ENCODE measurements at places on chromosomes 4 and X. TPM values are rescaled to one million over a fixed set of nuclear protein-coding genes. Genes with fewer than 3 reads are reported as not detected.

DNA sequence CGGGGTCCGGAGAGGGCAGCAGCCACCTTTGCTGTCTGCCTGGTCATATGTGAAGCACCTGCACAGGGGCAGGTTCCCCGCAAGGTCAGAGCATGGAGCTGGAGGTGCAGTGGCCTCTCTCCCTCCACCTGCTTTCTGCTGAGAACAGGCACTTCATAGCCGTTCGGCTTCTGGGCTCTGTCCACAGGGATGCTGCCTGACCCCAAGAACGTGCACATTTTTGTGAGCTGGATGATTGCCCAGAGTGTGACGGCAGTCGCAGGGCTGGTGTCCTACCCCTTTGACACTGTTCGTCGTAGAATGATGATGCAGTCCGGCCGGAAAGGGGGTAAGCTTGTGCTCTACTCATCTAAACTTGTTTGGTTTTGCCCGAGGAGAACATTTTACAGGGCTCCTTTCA is 2.5 kb downstream of the SLC25A4 start:
- ATAC-seq: no peak

DNA sequence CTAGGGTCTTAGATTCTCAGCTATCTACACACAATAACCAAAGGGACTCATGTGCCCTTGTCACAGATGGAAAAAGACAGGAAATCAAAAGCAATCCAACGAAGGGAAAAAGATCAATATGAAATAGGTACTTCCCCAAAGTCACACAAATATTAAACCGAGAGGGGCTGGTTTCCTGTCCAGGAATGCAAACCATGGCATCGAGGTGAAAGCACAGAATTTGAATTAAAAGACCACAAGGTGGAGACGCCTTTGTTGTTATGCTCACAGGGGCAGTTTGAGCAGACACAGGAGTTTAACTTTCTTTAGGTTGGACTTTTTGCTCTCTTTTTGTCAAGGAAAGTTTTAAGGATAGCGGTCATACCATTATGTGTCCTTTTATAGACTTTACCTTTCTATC is 14.3 kb downstream of the H2BW1 start:
- ATAC-seq: no peak

ZBED1 gene
- 27.4 TPM for total RNA-seq

NOX1 gene
- not detected for total RNA-seq

DNA sequence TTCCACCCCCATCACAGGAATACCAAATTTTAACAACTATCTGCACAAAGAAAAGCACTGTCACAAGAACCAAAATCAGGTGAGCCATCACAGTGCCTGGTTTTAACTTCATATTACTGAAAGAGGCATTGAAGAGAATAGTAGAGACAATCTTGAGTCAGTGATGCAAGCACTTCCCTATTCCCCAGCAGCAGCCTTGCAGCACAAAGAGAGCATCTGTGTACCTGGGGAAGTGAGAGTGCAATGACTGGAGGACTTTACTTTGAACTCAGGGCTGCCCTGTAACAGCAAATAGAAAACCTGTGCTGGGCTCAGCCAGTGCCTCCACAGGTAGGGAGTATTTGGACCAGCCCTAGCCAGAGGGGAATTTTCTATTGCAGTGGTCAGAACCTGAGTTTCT is 361.8 kb downstream of the TEX13C start:
- ATAC-seq: no peak

- no peak for ATAC-seq
Measured at GRCh38 chrX:136387951-136388502, 87.3 kb downstream of the ADGRG4 start.

DNA sequence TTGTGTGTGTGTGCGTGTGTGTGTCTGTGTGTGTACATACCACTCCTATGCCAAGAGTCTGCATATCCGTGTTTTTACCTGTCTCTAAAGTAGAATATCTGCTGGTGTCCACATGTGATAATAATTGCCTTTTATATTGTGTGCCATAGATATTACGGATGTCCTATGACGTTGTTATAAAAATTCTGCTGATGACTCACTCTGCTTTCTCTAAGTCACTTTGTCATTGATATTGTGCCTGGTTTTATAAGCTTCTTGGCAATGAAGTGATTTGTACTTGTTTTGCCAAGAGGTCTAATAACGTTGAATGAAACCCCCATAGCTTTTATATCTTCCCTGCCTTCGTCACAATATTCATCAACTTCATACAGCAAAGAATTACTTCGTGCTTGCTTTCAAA is 102.6 kb upstream of the C1GALT1C1 start:
- ATAC-seq: no peak

DNA sequence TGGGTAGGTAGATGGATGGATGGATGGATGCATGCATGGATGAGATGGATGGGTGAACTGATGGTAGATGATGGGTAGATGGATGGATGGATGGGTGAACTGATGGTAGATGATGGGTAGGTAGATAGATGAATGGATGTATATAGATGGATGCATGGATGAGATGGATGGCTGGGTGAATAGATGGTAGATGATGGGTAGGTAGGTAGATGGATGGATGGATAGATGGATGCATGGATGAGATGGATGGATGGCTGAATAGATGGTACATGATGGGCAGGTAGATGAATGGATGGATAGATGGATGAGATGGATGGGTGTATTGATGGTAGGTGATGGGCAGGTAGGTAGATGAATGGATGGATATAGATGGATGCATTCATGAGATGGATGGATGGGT is 15.1 kb upstream of the SLC25A6 start:
- no peak for ATAC-seq

- ATAC-seq: no peak
Measured at GRCh38 chr4:8307121-8307520, 37.6 kb downstream of the HTRA3 start.

UGT8 gene
- 1.4 TPM for total RNA-seq

DNA sequence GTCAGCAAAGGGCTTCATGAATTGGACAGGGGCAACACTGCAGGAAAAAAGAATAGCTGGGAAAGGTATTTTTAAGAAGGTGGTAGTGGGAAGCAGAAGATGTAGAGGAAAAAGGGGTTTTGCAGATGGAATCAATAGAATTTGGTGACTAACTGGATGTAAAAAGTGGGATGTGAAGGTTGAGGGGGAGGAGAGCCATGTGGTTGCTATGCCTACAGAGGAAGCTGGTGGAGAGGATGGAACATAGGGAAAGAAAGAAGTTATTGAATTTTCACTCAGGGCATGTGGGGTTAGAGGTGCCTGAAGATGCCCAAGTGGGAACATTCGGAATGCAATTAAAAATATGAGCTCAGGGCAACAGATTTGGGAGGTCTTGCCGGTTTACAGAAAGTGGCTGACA is 33.0 kb downstream of the REELD1 start:
- ATAC-seq: no peak

DNA sequence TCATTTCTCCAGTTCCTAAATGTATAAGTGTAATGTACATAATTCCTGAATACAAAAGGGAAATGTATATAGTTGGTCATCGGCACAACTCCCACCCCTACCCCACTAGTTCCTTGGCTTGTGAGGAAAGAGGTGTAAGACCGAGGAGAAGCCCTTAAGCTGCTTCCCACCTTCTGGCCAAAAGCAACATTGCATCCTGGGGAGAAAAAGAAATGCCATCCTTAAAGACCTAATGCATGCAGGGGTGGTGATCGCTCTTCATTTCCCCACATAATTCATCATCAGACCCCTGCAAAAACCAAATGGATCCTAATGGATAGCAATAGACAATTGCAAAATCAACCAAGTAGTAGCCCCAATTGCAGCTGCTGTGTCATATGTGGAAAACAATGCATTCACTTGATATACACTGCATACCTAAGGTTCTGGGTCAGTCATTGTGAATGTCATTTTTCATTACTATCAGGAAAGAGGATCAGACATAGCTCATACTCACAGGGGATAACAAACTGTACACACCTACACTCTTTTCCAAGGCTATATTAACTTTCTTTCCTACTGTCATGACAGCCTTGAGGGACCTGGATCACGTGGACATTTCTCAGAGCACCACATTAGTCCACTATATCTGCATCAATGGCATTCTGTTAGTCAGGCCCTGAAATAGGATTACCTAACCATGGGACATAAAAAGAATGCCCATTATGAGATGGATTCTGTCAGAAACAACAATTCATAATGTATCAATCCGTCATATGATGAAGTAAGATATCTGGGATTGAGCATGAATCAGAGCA is 31.7 kb upstream of the NFXL1 start:
- ATAC-seq: no peak

- ATAC-seq: no peak
Measured at GRCh38 chr4:135552131-135552530, 1350.5 kb upstream of the PABPC4L start.
